AML-193 (cell line): ENCODE measurements at places on chromosomes 5 and 9.

DNA sequence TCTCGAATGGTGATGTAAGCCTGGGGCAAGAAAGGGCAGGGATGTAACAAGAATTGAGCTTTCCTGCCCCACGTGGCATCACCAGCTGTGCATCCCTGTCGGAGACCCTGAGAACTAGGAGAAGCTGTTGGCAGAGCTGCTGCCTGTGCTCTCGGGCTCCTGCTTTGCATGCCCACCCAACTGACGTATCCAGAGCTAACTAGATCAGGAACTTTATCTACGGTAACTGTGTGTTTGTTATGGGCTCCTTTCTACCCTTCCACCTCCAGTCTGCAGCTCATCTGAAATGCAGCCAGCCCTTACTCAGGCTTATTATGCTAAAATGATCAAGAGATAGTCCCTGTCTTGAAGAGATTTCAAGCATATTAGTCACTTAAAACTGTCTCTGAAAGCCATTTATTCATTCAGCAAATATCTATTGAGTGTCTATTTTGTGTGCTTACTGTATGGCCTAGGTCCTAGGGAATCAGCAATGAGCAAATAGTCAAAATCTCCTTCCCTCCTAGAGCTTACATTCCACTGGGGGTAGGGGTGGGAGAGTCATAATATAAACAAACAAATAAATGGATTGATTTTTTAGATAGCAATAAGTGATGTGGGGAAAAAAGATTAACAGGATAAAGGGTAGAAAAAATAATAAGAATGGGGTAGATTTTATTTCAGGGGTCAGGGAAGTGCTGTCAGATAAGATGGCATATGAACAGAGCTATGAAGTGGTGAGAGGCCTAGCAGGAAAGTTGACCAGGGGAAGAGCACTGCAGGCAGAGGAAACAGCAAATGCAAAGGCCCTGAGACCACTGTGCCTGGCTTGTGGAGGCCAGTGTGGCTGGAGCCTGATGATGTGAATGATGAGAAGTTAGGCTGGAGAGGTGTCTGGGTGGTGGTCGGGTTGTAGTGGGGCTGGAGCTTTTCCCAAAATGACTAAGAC, 118.2 kb downstream of the GALNT10 start:
- DNase-seq: no peak

GRCh38 chr5:169548315-169548714, 35.3 kb upstream of the SPDL1 start:
- no peak for DNase-seq

DNA sequence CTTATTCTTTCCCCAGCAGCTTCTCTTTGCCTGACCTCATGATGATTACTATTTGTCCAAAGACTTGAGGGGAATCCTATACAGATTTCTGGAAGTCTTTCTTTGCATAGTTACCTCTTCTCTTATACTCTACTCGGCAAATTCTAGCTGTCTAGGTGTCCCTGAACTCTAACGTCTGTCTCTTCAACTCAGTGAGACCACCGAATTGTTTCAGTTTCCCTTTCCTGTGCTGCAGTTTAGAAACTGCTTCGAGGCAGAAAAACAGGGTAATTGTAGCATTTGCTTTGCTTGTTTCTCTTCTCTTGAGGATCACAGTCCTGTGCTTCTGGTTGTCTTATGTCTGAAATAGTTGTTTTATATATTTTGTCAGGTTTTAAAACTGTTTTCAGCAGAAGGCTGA, 14.8 kb downstream of the LVRN start:
- DNase-seq: no peak

- no peak for DNase-seq
Measured at GRCh38 chr5:1826235-1826980, 25.2 kb downstream of the NDUFS6 start.

GRCh38 chr5:118506217-118506852, 482.0 kb downstream of the DTWD2 start:
- DNase-seq: no peak

GRCh38 chr5:1000329-1000728, 8.3 kb upstream of the NKD2 start:
- no peak for DNase-seq
